ENCODE measurements at places on chromosomes 3 and 15. TPM values are rescaled to one million over a fixed set of nuclear protein-coding genes. Genes with fewer than 3 reads are reported as not detected.
A peak's percentile ranks its signal among the peaks of the same experiment; 100 is the strongest.

Gene TM4SF4
- not detected for total RNA-seq

GRCh38 chr3:36319680-36320079 is 60.6 kb upstream of the STAC start:
- no peak for DNase-seq

Gene CEMIP
- 0.05 TPM for total RNA-seq

DNA sequence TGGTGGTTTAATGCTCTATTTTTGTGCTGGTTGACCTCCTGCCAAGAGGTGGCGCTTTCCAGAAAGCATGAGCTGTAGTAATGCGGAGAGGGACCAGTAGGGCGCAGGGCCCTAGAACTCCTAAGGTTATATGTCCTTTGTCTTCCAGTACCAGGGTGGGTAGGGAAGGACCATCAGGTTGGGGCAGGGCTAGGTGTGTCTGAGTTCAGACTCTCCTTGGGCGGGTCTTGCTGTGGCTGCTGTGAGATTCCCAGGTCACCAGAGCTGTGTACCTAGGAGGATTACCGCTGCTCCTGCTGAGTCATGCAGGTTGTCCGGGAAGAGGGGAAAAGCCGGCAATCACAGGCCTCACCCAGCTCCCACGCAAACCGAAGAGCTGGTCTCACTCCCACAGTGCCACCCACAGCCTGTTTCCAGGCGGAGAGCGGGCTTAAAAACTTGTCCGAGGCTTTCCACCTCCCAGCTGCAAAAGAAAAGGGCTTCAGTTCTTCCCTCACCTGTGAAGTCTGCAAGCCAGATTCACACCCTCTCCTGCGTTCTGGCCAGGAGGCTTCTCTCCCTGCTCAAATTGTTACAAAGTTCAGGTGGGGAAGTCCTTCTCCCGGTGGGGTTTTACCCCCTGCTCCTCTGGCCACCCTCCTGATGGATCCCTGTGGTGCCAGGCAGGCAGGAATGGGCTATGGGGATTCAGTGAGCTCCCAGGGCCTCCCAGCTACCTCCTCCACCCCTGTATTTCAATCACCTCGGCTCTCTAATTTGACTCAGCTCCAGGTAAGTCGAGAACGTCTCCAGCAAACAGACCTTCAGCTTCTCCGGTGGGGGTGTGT is 37.7 kb upstream of the BCHE start:
- DNase-seq: no peak

- DNase-seq: no peak
Observed at GRCh38 chr3:9081184-9081818, 118.0 kb upstream of the RAD18 start.

Gene ECE2
- total RNA-seq: not detected

- no peak for DNase-seq
Observed at GRCh38 chr3:187274977-187275338, 16.6 kb downstream of the MASP1 start.

Gene COL6A5
- not detected for total RNA-seq

Gene ABHD14A
- total RNA-seq: 8.9 TPM

DNA sequence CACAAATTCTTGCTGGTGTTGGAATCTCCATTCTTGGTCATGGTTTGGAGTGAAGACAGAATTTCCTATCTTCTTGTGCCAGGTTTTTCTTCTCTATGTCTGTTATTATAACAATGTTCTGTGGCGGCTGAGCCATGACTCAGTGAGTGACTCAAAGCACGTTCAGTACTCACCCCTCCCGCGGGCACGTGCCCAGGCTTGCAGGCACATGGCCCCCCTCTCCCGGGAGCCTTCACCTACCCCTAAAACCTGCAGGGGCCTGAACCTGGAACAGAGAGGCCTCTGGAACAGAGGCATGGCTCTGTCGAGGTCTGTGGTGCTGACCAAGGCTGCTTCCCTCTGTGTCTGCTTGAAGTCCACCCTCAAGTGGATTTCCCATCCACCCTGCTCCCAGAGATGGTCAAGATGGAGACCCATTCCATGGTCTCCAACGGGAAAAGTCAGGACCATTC is 27.6 kb downstream of the PLXNB1 start:
- DNase-seq: no peak

Gene TP53BP1
- total RNA-seq: 33.2 TPM

DNA sequence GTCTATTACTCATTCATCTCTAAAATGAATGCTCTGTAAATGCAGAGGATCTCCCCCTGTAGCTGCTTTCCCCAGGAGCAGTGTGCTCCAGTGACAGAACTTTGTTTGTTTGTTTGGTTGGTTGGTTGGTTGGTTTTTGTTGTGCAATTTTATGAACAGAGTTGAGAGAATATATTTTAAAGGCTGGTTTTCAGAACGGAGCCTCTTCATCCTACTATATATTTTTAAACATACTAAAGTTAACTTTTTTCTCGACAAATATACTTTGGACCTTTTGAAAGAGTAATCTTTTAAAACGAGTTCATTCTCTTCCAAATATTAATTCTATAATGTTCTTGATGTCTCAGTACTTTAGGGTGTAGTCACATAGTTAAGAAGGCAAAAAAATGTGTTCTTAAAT is 20.2 kb downstream of the RYR3 start:
- no peak for DNase-seq

DNA sequence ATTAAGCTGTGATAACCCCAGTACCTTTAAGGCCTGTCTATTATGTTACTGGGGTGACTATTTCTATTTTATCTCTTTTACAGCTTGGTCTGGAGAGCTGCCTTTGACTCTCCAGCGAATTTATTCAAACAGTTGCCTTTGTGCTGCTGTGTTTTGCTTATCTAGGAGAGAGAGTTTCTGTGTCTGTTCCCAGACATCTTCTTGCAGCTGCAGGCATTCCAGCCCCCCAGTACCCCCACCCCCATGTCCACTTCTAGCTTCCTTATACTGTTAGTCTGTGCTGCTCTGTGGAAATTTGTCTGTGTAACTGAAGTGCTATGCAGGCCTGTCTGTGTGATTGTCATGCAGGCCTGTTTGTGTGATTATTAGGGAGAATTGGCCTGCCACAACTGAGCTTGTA is 713.7 kb upstream of the SEMA6D start:
- no peak for DNase-seq

Gene SKOR1
- 0.31 TPM for total RNA-seq

GRCh38 chr3:37907371-37907770 is 45.7 kb downstream of the CTDSPL start:
- DNase-seq: no peak

Gene CX3CR1
- 0.79 TPM for total RNA-seq

- no peak for DNase-seq
Observed at GRCh38 chr3:109137761-109138160, 1.2 kb downstream of the C3orf85 start.

Gene ADGRG7
- total RNA-seq: not detected

Gene GAP43
- total RNA-seq: not detected

GRCh38 chr3:118833075-118833474 is 201.6 kb downstream of the IGSF11 start:
- no peak for DNase-seq

- no peak for DNase-seq
Observed at GRCh38 chr3:41106691-41107090, 92.6 kb upstream of the CTNNB1 start.

DNA sequence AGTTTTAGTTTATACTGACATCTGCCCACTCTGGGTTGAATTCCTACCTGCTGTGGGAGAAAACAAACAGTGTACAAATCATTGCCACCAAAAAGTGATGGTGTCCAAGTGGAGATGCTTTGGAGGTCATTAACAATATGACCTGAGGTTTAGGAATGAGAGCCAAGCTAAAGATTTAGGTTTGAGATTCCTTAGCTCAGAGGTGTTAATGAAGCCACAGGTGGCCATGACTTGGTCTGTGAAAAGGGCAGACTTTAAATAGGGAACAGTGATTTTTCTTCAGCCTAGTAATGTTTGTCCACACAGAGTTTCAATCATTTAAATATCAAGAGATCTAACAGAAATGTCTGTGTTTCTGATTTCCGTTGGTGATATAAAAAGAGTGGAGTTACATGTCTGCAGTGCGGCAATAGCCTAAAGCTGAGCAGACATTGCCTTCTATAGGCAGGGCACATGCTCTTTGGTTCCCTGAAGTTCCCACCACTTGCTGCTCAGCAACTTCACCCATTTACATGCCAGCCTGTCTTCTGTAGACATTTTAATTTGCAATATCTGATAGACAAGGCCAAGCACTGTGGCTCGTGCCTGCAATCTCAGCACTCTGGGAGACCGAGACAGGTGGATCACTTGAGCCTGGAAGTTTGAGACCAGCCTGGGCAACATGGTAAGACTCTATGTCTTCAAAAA is 423.2 kb downstream of the IL5RA start:
- DNase-seq: no peak

Gene PTX3
- 0.56 TPM for total RNA-seq

DNA sequence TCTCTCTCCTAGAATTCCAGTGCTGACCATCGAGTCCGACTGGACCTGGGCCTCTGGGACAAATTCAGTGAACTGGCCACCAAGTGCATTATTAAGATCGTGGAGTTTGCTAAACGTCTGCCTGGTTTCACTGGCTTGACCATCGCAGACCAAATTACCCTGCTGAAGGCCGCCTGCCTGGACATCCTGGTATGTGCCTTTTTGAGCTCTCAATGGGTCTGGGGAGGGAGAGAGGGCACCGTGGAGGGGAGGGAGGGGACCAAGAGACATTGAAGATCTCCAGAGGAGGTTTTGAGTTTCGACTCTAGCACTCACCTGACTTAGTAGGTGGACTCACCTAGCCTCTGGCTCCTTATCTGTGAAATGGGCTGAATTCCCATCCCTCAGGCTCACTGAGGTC is 84.2 kb downstream of the TOP2B start:
- DNase-seq: no peak

Gene SCN11A
- 0.22 TPM for total RNA-seq

DNA sequence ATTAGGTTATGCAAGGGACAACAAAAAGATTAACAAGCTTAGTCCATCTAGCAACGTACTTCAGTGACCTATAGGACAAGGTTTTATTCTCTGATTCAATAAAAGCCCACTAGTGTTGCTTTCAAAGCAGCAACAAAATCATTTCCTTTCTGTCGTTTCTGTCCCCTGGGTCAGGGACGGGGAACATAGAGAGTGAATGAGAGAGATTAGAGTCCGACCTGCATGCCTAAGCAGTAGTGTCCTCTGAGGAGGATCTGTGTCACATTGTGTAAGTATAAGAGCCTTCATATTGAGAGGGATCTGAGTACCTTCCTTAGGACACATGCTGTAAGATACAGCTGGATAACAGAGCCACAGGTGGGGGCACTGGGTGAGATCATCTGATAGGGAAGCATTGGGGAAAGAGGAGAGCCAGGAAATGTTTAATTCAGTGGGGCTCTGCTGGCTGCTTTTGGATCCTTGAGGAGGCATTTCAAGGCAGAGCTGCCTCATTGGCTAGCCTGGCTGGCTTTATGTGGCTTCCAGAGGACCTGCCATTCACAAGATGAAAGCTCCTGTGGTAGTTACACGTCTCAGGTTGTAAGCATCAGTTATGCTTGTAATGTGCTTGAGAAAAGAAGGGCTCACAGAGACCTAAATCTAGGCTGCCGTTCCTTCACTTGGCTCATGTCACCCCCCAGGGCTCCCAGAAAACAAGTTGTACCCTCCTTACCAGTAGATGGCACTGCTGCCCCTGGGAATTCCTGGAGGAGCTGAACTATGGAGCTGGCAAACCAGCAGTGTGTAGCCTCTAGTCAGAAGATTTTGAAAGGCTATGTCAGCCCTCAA is 2.7 kb downstream of the TMEM108 start:
- peak; percentile 33 for DNase-seq

GRCh38 chr3:65685621-65686235 is 353.0 kb downstream of the MAGI1 start:
- DNase-seq: no peak

DNA sequence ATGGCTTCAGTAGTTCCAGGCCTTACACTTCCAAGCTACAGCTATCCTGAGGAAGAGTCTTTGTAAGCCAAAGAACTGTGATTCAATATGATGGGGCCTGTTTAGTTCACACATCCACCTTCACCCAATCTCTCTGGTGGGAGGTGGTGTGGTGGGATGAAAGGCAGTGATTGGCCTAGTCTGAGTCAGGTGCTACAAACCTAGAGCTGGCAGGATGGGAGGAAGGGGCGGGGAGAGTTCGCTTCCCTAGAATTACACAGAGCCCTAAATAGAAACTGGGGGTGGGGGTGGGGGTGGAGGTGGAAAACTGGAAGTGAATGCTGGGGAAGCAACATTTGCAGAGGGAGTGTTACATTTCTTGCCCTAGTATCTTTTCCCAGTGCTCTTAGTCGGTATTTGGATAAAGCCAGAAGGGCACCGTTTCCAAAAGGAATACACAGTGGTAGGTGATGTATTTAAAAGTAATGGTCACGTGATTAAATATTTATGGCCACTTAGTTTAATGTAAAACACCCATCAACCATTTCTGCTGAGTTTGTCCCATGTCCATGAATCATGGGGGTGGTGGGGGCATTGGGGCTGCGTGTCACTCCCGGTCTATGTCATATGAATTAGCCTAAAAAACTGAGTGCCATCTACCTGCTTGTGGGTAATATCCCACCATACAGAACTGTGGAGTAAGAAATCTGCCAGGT is 247.6 kb upstream of the PROK2 start:
- DNase-seq: no peak

DNA sequence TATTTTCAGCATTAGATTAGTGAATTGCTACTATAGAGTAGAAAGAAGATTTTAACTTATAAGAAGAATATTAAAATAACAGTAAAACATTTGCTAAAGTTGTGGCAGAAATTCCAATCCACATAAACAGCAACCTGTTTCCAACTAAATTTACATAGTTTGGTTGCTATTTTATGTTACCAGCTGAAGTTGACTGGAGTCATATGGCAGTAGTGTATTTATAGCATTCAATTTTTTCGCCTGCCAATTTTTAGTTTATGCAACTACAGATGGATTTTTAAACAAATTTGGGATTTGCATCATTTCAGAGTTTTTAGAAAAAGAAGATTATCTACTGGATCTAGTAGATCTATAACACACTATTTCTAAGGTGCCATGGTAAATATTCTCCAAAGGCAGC is 332.5 kb upstream of the BCHE start:
- DNase-seq: no peak

GRCh38 chr3:42556089-42556632 is 25.6 kb downstream of the SEC22C start:
- peak; percentile 53 for DNase-seq

DNA sequence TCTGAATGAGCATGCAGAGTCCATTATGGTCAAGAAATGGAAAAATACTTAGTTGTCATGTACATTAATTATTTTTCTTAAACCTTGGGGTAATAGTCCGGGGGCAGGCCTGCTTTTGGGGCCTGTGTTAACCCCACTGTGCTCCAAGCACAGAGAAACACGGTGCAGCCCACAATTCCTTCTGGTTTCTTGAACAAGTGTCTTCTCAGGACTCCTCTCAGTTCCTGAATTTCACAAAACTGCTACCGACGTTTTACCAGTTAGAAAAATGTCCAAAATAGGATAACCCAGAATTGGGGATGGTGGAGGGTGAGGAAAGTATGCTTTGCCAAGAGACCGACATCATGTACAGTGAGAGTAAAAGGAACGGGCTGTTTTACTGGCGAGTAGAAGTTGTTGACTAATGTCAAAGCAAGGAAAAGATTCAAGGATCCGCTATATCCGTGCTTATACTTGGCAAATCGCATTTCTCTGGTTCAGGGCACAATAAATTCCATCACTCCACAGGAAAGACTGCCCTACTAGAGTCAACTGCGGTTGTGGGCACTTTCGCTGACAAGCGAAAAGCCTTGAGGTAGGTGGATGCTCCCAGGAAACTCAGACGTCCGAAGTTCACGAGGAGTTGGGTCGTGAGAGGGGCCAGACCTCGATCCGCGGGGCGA is 495 bp upstream of the NXPE3 start:
- no peak for DNase-seq

Data from activated T-cell treated with anti-CD3 and anti-CD28 coated beads, Interleukin-2, amount 50 U/mL, for 72 hours (primary cell).